ENCODE measurements at places on chromosomes 7 and 10.

- DNase-seq, result no peak
Observed at GRCh38 chr10:47010036-47010435, 98.8 kb downstream of the PTPN20 start.

DNA sequence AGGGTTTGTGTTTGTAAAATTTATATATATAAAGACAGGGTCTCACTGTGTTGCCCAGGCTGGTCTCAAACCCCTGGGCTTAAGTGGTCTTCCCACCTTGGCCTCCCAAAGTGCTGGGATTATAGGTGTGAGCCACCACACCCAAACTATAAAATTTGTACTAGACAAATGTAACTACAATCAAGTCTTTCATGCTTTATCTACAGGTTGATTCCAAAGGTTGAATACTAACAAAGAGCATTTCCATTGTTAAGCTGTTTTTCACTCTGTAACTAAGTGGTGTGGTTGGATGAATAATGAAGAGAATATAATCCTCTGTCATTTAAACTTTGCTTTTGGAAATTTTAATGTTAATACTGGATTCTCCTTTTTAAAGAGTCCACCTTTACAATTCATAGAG lies 22.5 kb downstream of the WDR37 start:
- DNase-seq, result no peak

- no peak for DNase-seq
Observed at GRCh38 chr7:152959610-152960009, 200.1 kb downstream of the ACTR3B start.

- no peak for DNase-seq
Observed at GRCh38 chr7:142901426-142902259, 16.1 kb upstream of the TRPV6 start.

DNA sequence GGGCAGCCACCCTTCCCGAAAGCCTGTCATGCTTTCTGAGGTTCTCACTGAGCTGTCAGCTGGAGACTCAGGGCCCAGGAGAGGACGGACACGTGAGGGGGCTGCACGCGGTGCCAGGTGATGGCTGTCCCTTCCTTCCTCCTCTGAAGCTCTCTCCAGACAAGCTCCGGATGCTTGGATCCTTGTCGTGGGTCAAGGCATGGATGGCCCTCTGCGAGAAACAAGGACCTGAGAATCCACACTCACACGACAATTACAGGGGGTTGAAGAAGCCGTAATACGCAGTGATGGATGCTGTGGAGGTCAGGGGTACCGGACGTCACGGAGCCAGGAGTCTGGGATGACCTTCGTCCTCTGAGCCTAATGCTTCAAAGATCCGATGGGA lies 170.3 kb downstream of the USP6NL start:
- DNase-seq, result no peak

DNA sequence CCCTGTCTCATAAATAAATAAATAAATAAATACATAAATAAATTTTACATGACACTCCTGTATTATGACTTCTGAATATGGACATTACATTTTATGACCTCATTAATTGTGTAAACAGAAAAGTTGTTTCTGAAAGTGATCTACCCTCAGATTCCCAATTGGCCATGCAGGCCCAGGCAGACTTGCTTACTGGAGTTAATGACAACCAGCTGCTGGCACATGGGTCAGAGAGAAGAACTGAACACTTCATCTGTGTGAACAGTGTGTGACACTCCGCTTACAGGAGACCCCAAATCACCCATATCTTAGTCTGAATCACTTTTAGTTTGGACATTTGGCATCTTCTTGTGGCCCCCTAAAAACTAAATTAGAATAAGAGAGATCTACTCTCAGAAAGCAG lies 31.4 kb downstream of the PARP12 start:
- peak; percentile 44 for DNase-seq

- DNase-seq, result no peak
Observed at GRCh38 chr7:132261327-132262159, 314.7 kb downstream of the PLXNA4 start.

GRCh38 chr10:119274519-119275045 lies 67.2 kb downstream of the GRK5 start:
- DNase-seq, result no peak

- no peak for DNase-seq
Observed at GRCh38 chr7:47847207-47847606, 101.1 kb downstream of the PKD1L1 start.

DNA sequence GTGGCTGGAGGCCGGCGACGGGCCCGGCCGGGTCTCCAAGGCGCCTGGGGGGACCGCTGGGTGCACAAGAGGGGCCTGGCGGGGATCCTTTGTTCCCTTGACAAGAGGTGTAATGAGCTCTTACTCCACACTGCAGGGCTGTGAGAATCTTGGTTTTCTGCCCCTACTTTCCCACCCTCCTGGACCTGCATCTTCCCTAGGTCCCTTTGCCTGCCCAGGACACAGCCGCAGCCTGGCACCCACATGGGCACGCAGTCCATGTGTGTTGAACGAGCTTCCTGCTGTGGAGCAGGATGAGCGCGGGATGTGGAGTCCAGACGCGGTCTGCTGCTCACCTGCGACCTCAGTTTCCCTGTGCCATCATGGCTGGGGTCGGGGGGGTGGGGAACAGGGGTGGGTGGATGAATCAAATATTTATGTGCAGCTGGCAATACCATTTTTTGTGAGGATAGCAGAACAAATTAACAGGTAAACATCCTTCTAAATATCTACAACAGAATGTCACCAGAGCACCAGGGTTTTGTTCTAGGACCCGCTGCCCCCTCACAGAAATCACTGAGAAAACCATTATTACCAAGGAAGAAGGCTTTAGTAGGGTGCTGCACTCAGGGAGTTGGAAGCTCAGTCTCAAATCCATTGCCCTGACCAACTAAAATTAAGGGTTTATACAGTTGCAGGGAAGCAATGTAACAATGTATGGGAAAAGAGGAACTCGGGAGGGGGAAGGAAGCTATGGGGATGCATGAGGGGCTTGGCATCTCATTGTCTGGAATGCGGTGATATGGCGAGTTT lies 474 bp upstream of the NSMCE4A start:
- DNase-seq, result no peak

- peak; percentile 68 for DNase-seq
Observed at GRCh38 chr10:29621161-29621560, 13.6 kb downstream of the SVIL start.

DNA sequence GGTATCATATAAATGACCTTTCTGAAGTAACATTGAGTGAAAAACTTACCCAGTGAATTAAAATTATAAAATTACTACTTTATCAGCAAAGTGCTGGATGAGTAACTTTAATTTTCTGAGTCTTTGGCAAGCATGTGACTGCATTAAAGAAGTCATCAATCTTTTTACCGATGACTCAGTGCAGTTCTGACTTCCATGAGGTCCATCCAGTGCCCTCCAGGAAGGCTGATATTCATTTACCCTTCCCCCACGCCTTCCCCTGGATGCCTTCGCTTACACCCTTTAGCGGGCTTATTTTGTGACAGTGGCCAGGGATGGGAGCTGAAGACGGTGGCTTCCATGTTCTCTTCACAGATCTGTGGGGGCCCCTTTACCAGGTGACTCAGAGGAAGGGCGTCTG lies 572.9 kb upstream of the PFKP start:
- DNase-seq, result no peak

DNA sequence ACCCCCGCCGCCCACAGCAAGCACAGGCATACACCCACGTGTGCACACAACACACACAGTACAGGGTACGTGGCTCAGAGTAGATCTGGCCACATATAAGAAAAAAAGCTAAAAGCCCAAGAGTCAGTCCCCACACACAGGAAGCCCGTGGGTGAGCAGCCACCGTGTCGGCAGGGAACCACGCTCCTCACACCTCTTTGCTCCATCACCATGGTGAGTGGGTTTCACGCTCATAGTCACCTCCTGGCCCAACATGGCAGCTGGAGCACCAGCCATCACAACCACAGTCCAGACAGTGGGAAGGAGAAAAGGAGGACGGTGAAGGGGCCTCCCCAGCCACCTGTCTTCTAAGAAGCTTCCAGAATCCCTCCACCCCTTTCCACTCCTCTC lies 76.0 kb upstream of the PDGFA start:
- DNase-seq, result no peak

DNA sequence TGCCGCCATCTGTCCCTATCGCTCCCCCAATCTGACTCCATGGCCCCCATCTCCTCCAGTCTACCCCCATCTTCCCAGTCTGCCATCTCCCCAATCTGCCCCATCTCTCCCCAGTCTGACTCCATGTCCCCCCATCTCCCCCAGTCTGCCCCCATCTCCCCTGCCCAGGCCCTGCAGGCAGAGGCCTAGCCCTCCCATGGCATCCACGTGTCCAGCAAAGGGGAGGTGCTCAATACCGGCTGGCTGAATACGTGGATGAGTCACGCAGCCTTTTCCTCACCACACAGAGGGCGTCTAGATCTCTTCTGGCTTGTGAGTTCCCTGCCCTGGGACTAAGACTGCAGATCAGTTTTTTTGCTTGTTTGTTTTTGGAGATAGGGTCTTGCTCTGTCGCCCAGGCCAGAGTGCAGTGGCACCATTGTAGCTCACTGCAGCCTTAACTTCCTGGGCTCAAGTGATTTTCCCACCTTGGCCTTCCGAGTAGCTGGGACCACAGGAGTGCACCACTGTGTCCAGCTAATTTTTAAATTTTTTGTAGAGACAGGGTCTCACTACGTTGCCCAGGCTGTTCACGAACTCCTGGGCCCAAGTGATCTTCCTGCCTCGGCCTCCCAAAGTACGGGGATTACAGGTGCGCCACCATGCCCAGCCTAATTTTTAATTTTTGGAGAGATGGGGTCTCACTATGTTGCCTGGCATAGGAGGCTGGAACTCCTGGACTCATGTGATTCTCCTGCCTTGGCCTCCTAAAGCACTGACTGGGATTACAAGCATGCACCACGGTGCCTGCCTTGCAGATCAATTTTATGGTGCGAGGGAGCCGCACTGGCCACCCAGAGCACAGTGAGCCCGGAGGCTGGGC lies 15.3 kb upstream of the GPR146 start:
- peak; percentile 95 for DNase-seq

DNA sequence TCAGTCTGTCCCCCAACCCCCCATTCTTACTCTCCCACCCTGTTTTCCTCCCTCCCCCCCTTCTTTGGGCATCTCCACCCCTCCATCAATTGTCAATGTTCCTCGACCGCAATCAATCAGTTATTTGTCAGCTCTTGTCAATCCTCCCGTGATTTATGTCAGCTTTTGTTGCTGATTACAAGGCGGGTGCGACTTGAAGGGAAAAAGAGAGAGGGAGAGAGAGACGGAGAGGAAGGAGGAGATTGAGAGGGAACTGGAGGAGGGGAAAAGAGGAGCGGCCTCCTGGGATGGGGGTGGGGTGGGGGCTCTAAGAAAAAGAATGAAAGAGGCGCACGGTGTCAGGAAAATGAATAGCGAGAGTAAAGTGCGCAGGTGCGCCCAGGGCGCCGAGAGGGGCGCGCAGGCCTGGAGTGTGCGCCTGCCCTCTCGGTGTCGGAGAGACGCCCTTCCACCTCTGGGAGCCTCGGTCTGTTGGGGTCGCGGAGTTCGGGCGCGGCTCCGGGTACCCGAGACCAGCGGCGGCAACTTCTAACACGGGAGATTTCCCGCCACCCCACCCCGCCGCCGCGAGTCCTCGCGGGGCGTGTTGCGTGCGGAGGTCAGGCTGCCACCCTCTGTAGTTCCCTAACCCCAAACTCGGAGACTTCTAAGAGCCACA lies 1.1 kb upstream of the ZNF503 start:
- peak; percentile 30 for DNase-seq

- DNase-seq, result no peak
Observed at GRCh38 chr7:101559586-101559985, 69.5 kb downstream of the MYL10 start.

- DNase-seq, result no peak
Observed at GRCh38 chr7:151070574-151070960, 10.0 kb downstream of the FASTK start.

GRCh38 chr7:148819697-148820360 lies 64.3 kb downstream of the EZH2 start:
- peak; percentile 42 for DNase-seq

DNA sequence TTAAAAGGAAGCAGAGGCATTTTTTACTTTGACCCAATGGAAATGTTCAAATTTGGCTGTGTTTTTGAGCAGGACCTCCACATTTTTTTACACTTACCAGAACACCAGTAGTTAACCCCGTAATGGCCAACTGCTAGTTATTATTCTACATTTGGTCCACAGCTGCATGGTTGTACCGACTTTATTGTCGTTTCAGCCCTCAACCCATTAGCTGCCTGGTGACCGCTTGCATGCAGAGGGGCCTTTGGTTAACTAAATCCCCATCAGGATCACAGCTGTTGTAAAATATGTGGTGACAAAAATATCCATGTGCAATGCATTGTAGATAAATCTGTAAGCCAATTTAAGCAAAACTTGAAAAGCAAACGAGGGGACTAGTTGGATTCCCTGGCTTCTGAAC lies 342.2 kb upstream of the MEOX2 start:
- DNase-seq, result peak; percentile 8

- no peak for DNase-seq
Observed at GRCh38 chr10:91032611-91033206, 111.8 kb upstream of the ANKRD1 start.

- no peak for DNase-seq
Observed at GRCh38 chr7:150412016-150412415, 32.9 kb downstream of the ZNF775 start.

DNA sequence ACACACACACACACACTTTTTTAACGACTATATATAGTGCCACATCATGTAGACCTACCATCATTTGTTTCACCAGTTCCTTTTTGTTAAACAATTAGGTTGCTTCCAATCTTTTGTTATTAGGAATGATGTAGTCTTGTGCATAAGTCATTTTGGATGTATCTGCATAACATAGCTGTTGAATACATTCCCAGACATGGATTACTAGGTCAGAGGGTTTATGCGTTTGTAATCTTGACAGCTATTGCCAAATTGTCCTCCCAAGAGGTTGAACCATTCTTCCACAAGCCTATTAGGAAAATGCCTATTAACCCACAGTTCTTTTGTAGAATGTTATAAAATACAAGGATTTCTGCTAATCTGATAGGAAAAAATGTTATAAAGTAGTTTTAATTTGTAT lies 87.3 kb downstream of the PALS2 start:
- DNase-seq, result peak; percentile 10

DNA sequence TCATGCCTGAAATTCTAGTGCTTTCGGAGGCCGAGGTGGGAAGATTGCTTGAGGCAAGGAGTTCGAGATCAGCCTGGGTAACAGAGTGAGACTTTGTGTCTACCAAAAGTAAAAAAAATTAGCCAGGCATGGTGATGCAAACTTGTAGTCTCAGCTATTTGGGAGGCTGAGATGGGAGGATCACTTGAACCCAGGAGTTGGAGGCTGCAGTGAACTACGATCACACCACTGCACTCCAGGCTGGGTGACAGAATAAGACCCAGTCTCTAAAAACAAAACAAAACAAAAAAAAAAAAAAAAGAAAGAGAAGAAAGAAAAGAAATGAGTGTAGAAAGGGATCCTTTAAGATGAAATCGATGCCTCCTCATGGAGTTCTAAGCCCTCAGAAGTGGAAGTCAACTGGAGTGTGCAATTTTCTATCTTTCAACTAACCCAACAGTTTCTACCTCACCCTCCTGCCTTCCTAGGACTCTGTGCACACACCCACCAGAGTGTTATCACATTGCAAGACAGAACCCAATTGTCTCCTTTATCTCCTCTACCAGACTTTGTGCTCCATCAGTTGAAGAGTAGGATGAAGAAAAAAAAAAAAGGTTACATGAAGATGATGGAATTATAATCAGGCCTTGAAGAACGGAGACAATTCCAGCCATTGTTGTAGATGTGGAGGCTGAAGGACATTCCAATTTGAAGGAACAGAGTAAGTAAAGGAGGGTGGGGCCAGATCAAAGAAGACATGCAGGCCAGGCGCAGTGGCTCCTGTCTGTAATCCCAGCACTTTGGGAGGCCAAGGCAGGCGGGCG lies 26.9 kb downstream of the NYAP1 start:
- DNase-seq, result no peak

GRCh38 chr7:31308652-31309051 lies 31.9 kb downstream of the NEUROD6 start:
- DNase-seq, result no peak

- DNase-seq, result no peak
Observed at GRCh38 chr7:158590181-158590530, 2.5 kb upstream of the PTPRN2 start.
